ENCODE measurements at places on chromosomes 4 and X.

GRCh38 chrX:55818673-55819375 is 101.3 kb downstream of the RRAGB start:
- DNase-seq: no peak

- DNase-seq: no peak
Observed at GRCh38 chrX:153583433-153583832, 15.5 kb downstream of the CCNQ start.

- peak; percentile 68 for DNase-seq
Observed at GRCh38 chr4:55116450-55116849, 8.9 kb downstream of the KDR start.

DNA sequence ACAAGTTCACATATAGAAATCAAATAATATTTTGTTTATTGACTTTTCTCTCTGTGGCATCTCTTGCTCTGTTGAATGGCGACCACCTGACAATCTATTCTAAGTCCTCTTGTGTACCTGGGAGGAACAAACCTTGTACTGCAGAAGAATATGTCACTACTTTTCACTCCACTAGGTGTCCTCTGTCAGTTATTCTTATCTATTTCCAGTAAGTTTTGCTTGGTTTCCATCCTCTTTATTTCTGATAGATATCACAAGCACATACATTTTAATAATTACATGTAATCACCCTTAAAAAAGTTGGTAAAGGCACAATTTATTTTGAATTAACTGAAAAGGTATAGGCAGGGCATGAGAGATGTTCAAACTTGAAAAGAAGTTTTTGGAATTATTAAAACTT is 238.4 kb downstream of the SNCA start:
- no peak for DNase-seq

- peak; percentile 65 for DNase-seq
Observed at GRCh38 chr4:114384629-114385028, 214.0 kb upstream of the UGT8 start.
